ENCODE measurements at places on chromosomes 4 and X.

DNA sequence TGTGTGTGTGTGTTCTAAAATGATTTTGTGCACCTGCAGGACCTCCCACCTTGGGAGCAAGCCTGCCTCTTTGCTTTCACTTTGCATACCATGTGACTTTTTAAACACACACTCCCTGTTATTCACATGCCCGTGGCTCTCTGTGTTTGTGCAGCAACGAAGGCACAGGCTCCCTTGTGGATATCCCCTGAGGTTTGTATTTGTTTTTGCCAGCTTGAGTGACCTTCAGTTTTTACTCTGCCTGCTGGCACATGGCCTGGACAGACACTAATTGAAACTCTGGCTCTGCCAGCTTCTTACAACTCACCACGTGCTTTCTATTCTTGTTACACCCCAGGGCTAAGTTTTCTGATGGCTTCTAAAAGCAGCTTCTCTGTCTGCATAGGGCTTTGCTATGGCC, 885.8 kb downstream of the SH3BGRL start:
- no peak for DNase-seq

DNA sequence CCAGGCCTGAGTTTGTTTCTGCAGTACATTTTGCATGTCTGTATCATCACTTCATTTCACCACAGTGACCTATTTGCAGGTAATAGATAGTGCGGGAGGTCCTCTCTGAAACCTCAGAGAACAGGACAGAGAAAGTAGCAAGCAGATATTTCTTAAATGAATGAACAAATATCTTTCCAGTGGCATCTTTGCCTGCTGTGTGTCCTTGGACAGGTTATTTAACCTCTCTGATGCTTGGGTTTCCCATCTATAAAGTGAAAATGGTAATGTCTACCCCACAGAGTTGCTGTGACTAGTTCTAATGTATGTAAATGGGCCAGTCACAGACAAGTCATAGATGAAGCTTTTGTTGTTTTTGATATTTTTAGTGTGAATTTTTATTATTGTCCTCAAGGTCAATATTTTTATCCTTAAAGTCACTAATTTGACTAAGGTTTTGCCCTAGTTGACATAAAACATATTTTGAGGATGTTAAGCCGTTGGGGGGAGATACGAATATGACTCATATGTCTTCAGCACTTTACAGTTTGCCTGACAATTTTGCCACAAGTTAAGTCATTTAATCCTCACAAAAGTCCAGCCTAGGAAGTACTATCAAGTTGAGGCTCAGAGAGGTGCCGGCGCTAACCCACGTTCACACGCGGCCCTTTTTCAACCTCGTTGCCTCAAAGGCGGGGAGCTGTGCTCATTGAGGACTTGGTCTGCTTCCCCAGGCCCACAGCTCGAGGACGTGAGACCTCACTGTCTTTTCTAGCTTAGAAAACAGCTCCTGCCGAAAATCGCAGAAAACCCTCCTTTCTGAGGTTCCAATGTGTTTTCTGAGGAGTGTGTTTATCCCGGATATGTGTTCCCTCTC, 126.7 kb upstream of the STX18 start:
- DNase-seq: no peak

- no peak for DNase-seq
Measured at GRCh38 chrX:101482296-101482695, 3.0 kb upstream of the ARMCX4 start.

GRCh38 chrX:21319323-21319722, 54.9 kb upstream of the CNKSR2 start:
- no peak for DNase-seq

- no peak for DNase-seq
Measured at GRCh38 chr4:48554606-48555005, 64.6 kb downstream of the ZAR1 start.

Data from GM10248 (cell line).